Stimulated activated naive B cell treated with anti-CD40 and anti-IgM and Interleukin-4, amounts not matched to agents 10 μg/mL and 1 μg/mL and 100 μg/mL, for 72 hours (primary cell): ENCODE measurements at places on chromosomes 16 and 17.

DNA sequence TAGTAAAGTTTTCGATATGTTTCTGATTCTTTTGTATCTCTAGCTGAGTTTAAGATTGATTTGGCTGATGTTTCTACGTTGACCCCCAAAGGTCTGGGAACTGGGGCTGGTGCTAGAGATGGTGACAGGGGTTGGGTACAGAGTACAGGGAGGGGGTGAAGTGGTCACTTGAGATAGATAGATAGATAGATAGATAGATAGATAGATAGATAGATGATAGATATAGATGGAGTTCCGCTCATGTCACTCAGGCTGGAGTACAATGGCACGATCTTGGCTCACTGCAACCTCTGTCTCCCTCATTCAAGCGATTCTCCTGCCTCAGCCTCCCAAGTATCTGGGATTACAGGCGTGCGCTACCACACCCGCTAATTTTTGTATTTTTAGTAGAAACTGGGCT lies 1.8 kb upstream of the FBRS start:
- DNase-seq = no peak

DNA sequence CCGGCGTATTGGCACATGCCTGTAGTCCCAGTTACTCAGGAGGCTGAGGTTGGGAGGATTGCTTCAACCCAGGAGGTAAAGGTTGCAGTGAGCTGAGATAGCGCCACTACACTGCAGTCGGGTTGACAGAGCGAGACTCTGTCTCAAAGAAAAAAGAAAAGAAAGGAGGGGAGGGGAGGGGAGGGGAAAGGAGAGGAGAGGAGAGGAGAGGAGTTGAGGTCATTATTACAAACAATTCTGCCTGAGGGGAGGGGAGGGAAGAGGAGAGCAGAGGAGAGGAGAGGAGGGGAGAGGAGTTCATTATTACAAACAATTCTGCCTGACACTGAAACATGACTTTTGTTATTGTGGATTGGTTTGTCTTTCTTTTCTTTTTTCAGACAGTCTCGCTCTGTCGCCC lies 19.8 kb upstream of the ABCA5 start:
- no peak for DNase-seq

- DNase-seq = no peak
Observed at GRCh38 chr17:13085578-13085977, 67.8 kb upstream of the ELAC2 start.

DNA sequence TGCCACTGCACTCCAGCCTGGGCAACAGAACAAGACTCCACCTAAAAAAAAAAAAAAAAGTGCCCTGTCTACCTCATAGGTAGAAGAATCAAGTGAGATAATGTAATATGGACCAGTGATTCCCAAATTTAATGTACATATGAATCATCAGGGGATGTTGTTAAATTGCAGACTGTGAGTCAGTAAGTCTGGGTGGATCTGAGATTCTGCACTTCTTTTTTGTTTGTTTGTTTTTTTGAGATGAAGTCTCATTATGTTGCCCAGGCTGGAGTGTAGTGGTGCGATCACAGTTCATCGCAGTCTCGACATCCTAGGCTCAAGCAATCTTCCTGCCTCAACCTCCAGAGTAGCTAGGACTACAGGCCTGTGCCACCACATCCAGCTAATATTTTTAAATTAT lies 31.6 kb downstream of the HOXB1 start:
- no peak for DNase-seq

- no peak for DNase-seq
Observed at GRCh38 chr17:12826431-12826830, 37.1 kb downstream of the ARHGAP44 start.

- DNase-seq = no peak
Observed at GRCh38 chr17:49018748-49019147, 21.6 kb downstream of the IGF2BP1 start.

DNA sequence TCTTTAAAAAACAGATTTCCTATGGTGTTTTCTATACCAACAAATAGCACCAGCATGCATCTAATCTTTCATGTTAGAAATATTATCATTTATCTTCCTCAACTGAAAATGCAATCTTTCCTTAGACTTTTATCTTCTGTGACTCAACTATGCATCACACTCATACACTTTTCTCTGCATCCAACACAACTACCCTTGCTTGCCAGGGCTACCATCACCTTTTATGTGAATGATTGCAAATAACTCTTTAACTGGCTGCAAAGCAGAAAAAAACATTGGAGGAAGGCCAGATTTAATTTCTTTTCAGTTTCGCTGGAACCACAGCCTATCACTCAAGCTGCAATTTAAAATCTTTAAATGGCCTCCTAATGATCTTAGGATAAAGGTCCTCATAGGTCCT lies 212.9 kb downstream of the CDH8 start:
- DNase-seq = no peak

DNA sequence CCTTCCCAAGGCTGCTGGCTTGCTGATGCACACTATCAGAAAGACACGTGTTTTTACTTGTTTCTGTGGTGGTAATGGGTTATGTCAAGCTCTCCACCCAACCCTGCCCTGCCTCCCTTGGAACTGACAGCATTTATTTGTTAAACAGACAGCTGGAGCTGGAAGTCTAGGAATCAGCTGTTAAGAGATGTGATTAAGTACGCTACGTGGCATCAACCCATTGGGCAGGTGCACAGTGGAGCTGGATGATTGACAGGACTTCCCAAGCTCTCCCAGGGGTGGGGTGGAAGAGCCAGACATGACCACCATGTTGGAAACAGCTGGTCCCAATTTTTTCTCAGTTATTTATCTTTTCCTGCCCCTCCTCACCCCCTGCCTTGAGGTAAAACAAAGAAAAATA lies 49.4 kb downstream of the ADAMTS18 start:
- DNase-seq = no peak

GRCh38 chr17:79524213-79525187 lies 86.4 kb downstream of the RBFOX3 start:
- DNase-seq = no peak

DNA sequence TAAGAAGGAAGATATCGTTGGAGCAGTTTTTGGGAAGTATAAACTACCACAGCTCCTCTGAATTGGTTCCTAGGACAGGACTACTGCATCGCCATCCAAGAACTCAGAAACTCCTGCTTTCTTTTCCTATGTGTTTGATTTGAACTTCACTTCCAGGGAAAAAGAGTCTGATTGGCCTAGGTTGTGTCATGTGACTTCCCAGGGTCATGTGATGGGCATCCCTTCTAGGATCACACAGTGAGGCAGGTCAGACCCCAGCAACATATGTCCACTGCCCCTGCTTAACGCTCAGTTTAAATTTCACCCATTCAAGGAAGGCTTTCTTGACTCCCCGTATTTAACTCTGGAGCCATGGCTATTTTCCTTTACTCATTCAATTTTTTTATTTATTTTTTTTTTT lies 445.2 kb upstream of the SALL1 start:
- no peak for DNase-seq

GRCh38 chr17:72387487-72387886 lies 266.7 kb downstream of the SOX9 start:
- no peak for DNase-seq

GRCh38 chr16:89025636-89026035 lies 48.6 kb upstream of the CBFA2T3 start:
- no peak for DNase-seq

- no peak for DNase-seq
Observed at GRCh38 chr16:48022496-48022895, 133.3 kb downstream of the ABCC12 start.

DNA sequence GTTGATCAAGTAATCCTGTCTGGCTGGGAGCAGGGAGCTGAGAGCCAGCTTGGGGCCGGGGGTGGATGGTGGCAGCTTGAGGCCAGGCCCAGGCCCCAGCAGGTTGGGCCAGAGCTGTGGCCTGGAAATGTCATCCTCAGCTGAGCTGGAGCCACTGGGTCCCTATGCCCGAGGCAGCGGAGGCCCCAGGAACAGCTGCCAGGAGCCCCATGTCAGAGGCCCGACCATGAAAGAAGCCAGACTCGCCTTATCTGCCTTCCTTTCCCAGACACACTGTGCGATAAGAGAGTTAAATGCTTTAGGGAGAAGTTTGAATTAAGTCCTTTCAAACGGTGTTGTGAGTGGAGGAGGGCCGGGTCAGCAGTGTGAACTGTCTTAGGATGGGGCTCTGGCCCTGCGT lies 3.5 kb downstream of the SMTNL2 start:
- no peak for DNase-seq

DNA sequence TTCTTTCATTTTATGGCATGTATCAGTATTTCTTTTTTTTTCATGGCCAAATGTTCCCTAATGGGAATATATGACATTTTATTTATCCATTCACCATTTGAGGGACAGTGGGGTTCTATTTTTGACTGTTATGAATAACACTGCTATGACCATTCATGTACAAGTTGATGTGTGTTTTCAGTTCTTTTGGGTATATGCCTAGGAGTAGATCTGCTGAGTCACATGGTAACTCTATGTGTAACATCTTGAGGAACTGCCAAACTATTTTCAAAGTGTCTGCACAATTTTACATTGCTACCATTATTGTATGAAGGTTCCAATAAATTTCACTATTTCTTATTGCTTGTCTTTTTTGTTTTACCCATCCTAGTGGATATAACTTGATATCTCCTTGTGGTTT lies 223.0 kb downstream of the TANC2 start:
- no peak for DNase-seq

GRCh38 chr16:57530104-57530521 lies 6.3 kb downstream of the CCDC102A start:
- DNase-seq = peak; percentile 50

GRCh38 chr16:19854543-19854876 lies 30.1 kb downstream of the GPRC5B start:
- DNase-seq = peak; percentile 11

DNA sequence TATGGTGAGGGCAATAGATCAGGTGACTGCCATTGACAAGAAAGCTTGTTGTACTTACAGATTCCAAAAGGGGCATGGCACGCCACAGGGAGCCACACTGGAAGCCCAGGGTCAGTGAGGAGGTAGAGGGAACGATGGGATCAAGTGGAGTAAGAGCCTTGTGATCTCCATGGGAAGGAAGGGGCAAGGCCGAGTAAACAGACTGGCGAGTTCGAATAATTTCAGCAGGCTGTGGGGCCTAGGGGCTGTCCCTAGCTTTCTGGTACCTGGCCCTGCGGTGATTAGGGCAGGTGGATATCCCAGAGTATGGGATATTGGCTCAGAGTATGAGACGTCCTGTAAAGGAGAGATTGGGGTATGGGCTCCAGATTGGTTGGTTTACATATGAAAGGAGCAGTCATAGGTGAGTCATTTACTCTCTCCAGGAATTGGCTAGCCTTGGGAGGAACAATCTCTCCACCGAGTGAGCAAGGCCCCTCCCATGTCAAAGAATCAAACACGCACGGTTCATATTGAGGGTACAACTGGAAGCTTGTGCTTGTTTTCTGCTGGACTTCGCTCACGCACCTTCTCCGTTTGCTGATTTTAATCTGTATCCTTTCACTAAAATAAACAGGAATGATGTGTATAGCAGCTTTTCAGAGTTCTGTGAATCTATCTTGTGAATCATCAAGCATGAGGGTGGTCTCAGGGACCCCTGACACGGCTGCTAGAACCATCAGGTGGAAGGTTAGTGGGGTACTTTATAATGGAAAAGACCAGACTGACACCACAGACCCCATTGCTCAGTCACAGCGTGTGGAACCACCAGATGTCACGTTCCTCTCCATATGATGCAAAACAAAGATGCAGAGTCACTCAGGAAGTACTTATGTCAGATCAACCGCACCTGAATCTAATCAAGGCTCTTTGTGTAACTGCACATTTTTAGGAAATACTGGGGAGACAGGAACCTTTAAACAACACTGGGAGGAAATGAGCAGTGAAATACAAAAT lies 27.9 kb downstream of the GABARAPL2 start:
- DNase-seq = no peak

DNA sequence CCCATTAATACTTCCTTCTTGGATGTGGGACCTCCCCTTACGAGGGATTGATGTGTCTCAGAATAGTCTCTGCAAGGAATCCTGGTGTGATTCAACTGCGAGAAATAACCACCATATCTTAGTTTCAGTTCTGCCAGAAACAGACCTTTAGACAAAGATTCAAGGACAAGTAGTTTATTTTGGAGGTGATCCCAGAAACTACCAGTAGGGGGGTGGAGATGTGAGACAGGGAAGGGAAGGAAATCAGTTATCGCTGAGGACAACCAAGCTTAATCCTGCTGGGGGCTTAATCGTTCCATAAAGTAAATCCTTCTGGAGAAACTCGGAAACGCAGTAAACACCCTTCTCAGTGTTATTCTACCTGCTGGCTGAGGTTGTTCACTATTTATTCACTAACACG lies 5.0 kb upstream of the SDR42E1 start:
- no peak for DNase-seq

DNA sequence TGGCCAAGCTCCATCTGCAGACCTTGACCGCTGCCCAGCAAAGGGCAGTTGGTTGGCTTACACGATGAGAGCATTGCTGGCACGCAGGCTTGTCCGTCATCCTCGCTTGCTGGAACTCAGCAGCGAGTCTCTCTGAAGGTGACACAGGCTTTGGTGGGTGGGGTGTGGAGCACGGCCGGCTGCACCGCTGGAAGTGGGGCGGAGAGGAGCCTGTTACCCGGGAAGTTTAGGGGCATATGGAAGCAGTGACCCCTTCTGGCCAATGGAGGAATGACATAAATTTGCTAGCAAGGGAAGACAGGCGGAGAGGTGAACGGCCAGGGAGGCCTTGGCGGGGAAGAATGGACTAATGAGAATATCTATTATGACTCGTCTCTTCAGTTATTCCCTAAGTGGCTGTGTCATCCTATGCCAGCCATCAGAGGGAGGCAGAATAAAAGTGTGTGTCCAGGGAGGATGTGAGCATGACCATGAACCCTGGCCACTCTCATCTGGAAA lies 65.9 kb upstream of the SDK2 start:
- DNase-seq = peak; percentile 42

DNA sequence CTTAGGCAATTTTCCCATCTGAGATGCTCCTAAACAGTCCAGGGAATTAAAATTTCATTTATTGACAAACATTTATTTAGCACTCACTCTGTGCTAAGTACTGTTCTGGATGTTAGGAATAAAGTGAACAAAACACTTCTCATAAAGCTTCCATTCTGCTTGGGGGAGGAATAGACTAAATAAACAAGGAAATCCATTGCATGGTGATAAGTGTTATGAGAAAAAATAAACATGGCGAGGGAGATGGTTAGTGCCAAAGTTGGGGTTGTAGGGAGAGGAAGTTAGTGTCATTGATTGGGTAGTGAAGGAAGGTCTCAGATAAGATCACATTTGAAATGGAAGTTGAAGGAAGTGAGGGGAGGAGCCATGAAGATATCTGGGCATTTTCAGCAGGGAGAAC lies 72.2 kb upstream of the CES5A start:
- DNase-seq = no peak

- peak; percentile 15 for DNase-seq
Observed at GRCh38 chr17:37358098-37358829, 17.5 kb upstream of the C17orf78 start.

GRCh38 chr16:68486502-68487202 lies 38.3 kb upstream of the SMPD3 start:
- DNase-seq = no peak

DNA sequence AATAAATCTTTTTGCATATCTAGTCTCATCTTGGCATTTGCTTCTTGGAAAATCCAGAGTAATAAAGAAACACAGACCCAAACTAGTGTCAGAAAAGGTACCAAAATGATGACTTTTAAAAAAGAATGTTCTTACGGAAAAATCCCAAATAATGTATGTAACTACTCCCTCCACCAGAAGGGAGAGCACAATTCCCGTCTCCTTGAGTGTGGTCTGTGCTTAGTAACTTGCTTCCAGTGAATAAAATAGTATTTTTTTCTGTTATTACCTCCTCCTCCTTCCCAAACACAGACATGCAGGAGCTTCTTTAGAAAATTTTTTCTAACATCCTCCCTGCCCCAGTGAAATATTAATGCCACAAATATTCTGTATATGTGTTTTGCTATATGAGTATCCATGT lies 358.1 kb downstream of the ZFHX3 start:
- no peak for DNase-seq

GRCh38 chr17:58658804-58659713 lies 32.8 kb downstream of the TEX14 start:
- peak; percentile 87 for DNase-seq
